ENCODE measurements at places on chromosomes 13 and 19.

- no peak for DNase-seq
Observed at GRCh38 chr13:73403355-73404120, 344.7 kb downstream of the KLF5 start.

- no peak for DNase-seq
Observed at GRCh38 chr19:15123900-15124299, 16.7 kb downstream of the SYDE1 start.

- no peak for DNase-seq
Observed at GRCh38 chr19:27972291-27973040, 1240.5 kb downstream of the UQCRFS1 start.

DNA sequence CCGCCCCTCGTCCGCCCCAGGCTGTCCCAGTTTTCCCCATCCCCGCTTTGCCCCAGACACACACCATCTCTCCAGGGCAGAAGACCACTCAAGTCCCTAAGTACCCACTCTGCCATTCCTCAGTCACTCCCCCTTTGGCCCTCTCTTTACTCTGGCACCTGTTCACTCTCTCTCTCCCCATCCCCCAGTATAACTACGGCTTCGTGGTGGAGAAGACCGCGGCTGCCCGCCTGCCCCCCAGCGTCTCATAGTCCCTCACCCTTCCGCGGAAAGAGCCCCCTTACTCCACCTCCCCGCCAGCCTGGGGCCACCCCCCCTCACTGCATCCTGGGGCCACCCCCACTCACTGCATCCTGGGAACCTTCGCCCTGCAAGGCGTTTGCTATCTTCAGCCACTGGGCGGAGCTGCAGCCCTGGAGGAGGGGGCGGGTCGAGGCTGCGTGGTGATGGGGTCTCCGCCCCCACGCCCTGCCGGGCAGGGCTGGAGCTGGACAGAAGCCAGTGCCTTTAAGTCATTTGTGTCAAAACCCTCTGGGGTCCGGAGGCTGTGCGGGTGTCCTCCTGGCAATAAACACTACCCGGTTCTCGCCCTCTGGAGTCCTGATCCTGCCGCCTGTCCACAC, 5.0 kb downstream of the MVB12A start:
- DNase-seq, result peak; percentile 54

DNA sequence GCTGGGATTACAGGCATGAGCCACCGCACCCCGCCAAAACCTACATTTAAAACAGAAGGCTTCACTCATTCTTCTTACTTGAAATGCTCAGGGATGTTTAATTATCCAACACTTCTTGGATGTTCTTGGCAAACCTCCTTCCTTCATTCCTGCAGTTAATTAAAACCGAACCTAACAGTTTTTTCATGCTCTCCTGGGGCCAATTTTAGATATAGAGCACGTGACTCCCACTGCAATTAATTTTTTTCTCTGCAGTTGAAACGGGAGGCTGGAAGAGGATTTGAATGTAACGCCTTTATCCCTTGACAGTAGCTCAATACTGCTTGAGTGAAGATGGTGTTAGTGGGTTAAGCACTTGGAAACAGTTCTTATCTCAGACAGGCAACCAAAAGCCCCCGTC, 4.6 kb upstream of the ACTL9 start:
- DNase-seq, result no peak

GRCh38 chr13:59534806-59535205, 628.9 kb downstream of the DIAPH3 start:
- DNase-seq, result no peak

DNA sequence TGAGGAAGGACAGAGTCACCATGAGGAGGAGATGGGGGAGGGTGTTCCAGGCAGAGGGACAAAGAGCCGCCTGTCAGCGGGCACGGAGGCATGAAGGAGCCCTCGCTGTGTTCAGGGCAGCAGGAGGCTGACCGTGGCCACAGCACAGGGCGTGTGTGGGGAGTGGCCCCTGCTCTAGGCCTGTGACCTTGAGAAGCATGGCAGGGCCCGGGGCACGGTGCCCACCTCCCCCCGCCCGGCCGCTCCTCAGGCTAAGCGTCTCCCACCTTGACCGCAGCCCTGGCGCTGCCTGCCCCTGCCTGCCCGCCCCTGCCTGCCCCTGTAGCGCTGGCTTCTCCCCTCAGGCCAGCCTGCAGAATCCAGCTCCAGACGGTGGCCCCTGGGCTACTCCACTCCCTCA, 11.6 kb downstream of the MAP2K2 start:
- no peak for DNase-seq

DNA sequence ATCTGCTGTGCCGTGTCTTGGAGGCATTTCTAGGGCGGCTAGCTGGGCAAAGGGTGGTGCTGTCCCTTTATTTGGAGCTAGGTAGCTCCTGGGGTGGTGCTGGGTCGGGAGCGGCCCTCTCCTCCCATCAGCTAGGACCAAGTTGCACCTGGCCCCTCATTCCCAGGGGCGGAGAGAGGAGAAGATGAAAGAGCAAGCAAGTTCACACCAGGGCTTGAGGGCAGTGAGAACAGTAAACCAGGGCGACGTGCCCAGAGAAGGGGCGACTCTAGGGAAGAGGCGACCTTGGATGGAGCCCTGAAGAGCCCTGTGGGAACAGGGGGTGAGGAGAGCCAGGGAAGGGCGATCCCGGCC, 17.0 kb upstream of the KCNN1 start:
- DNase-seq, result no peak

DNA sequence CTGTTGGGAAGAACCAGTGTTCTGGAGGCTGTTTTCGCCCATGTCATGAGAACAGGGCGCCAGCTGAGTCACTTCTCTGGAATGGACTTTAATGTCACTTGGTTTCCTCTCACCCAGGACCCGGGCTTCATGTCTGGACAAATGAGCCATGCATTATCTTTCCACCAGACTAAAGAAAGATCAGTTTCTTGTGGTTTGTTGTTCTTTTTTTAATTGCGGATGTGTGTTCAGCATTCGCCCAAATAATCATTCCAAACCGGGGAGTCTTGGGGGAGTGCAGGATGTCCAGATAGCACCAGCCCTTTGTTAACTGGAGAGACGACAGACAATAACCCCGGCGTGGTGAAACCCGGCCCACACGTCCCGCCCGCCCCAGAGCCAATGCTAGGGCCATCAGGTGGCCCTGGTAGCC, 102.5 kb downstream of the COL4A2 start:
- no peak for DNase-seq

DNA sequence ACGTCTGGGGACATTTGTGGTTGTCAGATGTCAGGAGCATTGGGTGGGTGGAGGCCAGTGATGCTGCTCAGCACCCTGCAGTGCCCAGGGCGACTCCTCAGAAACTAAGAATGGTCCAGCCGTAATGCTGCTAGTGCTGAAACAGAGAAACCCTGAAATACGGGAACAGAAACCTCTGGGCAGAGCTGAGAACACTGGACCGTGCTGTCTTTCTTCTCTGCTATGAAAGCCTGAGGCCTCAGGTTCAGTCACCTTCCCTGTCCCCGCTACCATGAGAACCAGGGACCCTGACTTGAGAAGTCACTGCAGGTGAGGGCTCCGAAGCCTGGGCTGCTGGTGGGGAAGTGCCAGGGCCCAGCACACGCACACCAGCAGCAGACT, 13.4 kb downstream of the CAPS start:
- DNase-seq, result no peak

DNA sequence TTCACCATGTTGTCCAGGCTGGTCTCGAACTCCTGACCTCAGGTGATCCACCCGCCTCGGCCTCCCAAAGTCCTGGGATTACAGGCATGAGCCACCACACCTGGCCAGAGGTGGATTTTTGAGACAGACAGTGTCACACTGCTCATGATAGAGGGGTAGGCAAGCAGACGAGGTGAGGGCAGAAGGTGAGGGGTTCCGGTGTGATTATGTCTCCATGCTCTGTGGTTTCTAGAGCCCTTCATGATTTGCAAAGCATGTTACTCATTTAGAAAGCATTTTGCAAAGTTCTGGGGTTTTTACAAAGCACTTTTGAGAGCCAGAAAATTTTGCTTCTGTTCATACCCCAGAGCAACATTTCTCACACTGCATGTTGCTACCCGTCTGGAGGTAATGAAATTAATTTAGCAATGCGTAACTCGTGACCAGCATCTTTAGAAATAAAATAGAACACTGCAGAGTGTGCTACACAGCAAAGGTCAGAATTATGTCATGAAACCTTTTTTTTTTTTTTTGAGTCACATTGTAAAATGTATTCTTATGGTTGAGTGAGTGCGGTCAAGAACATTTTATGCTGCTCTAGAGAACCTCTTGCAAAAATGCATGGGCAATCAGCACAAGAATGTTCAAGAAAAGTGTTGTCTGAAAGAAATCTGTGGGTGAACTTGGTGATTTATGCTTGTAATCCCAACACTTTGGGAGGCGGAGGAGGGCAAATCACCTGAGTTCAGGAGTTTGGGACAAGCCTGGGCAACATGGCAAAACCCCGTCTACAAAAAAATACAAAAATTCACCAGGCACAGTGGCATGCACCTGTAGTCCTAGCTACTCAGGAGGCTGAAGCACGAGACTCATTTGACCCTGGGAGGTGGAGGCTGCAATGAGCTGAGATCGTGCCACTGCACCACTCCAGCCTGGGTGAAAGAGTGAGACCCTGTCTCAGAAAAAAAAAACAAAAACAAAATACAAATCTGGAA, 58.0 kb downstream of the MAP4K1 start:
- DNase-seq, result peak; percentile 53

DNA sequence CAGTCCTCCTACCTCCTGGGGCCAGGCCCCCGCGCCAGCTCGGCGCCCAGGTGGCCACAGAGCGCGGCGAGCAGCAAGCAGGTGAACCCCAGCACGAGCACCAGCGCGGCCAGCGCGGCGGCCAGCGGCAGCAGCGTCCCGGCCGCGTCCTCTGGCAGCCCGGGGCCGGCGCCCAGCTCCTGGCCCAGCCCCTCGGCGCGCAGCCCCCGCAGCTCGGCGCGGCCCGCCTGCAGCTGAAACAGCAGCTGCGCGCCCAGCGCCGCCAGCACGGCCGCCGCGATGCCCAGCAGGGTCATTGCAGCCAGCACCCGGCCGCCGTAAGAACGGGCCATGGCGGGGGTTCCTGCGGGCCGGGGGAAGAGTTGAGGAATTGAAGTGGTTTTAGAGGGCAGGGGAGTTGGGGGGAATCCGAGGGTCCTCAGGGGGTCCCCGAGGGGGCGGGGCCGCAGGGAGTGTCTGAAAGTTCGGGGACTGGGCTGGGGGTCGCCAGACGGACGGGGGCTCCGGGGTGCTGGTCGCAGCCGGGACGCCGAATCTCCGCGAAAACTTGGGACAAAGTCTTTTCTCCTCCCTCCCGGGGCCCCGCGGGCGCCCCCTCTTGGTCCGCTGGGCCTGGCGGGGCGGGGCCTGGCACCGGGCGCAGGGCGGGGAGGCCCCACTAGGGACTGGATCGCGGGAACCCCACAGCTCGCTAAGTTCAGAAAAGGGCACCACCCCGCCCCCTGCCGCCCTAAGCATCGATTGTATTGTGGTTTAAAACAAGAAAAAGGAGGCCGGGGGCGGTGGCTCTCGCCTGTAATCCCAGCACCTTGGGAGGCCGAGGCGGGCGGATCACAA, at the start of gene TMEM221:
Gene TMEM221 (minus strand): TSS at position 538 of the 837 bp plus-strand sequence. CDS start 206 bp downstream, at position 332.
- peak; percentile 73 for DNase-seq

DNA sequence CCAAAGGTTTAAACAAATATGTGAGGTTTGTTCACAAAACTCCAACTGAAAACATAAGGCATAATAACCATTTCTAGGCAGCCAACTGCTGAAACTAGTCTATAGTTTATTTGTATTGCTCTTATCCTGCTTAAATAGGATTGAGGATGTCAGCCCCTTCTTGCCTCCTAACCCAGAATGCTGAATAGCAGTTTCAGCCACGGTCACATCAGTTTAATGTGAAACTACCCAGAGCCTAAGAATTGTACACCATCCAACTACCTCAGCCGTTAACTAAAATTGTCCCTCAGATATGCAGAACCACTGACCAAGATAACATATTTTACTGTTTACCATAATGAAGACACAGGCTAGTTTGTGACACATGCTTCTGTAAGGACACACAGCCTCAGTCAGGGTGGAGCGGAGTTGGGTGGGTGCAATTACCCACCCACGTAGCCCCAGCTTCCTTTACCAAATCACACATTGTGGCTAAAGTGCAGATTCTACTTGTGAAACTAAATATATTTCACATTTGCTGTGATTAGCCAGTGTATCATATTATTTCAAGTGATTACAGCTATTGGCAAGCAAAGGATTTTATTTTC, 259.9 kb downstream of the EFNB2 start:
- DNase-seq, result no peak

- DNase-seq, result no peak
Observed at GRCh38 chr19:43660971-43661360, 9.0 kb downstream of the PLAUR start.

GRCh38 chr19:1942934-1943555, 2.1 kb downstream of the CSNK1G2 start:
- DNase-seq, result no peak

DNA sequence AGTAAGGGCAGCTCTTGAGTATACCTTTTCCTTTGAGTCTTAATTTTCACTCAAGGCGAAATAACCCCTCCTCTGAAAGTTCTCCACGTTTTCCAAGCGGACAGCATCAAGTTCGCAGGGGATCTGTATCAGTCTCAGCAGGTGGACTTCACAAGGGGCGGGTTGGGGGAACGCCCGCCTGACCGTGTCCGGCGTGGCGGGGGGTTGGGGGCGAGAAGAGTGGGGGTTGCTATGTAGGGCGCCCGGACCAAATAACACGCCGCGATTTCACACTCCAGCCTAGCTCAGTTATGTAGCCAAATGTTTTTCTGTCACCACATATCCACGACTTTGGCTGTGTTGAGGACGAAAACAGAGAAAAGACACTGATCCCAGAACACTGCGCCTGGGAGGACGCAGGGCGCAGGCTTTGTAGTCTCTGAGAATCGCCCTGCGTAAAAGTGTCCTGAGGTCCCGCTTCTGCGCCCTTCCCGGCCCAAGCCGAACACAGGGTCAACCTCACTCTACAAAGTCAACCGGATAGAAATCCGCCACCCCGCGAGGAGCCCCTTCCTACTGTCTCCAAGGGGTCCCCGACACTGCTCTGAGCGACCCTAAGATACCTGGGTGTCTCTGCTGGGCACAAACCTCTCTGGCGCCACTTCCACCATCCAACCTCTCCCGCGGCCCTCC, 524 bp downstream of the RUBCNL start:
- no peak for DNase-seq

- no peak for DNase-seq
Observed at GRCh38 chr19:28489776-28490175, 723.2 kb downstream of the UQCRFS1 start.

DNA sequence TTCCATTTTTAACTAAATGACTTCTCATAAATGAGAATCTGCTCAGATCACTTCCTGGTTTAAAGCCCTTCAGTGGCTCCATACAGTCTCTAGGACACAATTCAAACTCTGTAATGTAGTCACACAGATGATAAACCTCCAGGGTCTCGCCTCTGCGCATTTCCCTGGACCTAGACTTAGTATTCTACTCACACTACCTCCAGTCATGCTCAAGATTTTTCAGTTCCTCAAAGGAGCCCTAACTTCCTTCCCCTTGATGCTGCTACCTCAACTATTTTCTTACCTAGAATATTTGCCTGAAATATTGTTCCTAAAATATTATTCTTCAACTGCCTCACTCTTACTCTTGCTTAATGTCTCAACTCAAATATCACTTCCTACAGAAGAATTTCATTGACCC, 86.7 kb upstream of the TPP2 start:
- no peak for DNase-seq

GRCh38 chr13:26784704-26785639, 24.4 kb upstream of the GPR12 start:
- peak; percentile 19 for DNase-seq
